Bronchial epithelial cell (primary cell): ENCODE measurements at places on chromosomes 6 and 20.

- peak; percentile 47 for DNase-seq
Measured at GRCh38 chr6:25248123-25248522, 31.1 kb upstream of the CARMIL1 start.

GRCh38 chr6:15953152-15953880, 175.6 kb upstream of the MYLIP start:
- DNase-seq = no peak

- DNase-seq = peak; percentile 29
Measured at GRCh38 chr6:137661601-137662000, 167.4 kb upstream of the OLIG3 start.

DNA sequence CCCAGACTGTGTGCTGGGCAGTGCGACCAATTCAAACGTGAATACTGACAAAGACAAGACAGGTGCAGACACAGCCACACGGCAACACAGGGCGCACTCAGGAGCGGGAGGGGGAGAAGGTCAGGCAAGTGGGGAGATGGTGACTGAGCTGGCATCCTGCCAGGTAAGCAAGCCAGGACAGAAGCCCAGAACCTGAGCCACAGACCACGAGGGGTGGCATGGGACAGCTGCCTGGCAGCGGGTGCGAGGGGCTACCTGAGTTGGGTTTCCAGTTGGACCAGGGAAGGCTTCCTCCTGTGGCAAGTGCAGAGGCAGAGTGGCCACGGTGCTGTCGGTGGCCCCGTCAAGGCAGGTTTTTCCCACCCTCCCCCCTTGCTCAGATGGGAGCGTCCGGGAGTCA, 215.2 kb upstream of the ARID1B start:
- DNase-seq = no peak

GRCh38 chr20:20261159-20261558, 106.7 kb upstream of the INSM1 start:
- DNase-seq = no peak

GRCh38 chr6:134623401-134623800, 305.5 kb upstream of the SGK1 start:
- DNase-seq = no peak

GRCh38 chr6:166515072-166515810, 71.2 kb downstream of the RAMACL start:
- peak; percentile 85 for DNase-seq

DNA sequence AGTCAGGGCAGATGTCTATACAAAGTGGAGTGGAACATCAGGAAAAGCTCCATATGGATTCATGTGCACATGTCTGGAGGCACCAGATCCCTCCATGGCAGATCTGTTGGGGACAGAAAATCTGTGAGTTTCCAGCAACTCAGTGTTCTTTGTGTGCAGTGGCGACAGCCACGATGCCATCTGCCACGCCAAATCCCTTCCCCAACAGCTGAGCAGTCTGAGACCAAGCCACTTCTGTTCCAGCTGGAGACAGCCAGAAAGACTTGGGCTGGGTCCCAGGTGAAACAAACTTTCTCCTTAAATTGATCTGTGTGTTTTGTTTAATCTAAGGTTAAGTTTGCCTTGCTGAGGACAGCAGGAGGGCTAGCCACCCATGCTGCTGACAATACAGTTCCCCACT, 22.9 kb downstream of the FKBP1A start:
- DNase-seq = no peak

- DNase-seq = peak; percentile 53
Measured at GRCh38 chr6:2441601-2442475, 196.4 kb upstream of the GMDS start.

GRCh38 chr6:157768863-157769551, 54.0 kb upstream of the SNX9 start:
- DNase-seq = no peak

- DNase-seq = no peak
Measured at GRCh38 chr6:52127957-52128356, 40.5 kb upstream of the PKHD1 start.

GRCh38 chr6:18510644-18511033, 123.5 kb downstream of the RNF144B start:
- DNase-seq = no peak

DNA sequence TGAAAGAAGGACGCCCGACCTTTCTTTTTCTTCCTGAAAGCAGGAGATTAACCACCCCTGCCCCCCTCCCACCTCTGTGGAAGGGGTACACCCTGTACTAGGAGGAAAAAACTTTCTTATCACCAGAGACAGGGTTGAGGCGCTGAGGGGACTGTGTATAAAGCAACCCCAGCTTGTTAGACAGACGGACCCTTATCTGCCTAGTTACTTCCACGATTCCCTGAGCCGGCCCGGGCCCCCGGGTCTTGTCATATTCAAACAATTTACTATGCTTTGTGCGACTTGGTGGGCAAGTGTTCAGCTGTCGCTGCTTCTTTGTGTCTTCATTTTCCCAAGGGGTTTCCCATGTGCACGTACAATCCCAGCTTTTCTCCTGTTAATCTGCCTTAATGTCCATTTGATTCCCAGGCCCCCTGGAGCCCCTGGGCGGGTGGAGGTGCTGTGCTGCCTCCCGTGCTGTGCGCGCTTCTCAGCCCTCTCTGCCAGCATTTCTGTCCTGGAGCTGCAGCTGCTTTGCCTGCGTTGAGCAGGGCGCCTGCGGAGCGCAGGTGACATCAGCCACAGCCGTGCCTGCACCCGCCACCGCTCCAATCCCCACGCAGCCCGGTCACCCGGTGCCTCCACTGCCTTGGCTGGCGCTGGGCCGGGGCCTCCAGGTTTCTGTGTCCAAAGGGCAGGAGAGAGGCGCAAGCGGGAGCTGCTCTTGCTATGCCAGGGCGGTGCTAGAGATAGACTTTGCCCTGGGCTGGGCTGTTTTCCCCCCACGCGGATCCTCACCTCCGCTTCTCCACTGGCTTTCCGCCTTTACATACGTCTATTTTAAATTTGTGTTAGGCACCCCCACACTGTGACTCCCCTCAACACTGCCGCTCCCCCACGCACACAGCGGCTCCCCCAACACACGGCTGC, 96.2 kb downstream of the TTLL2 start:
- no peak for DNase-seq

- peak; percentile 59 for DNase-seq
Measured at GRCh38 chr6:125974214-125974866, 12.0 kb upstream of the TRMT11 start.

- DNase-seq = no peak
Measured at GRCh38 chr6:22972771-22973170, 403.4 kb downstream of the HDGFL1 start.

- DNase-seq = no peak
Measured at GRCh38 chr20:16914277-16914676, 166.1 kb downstream of the OTOR start.

GRCh38 chr20:40592941-40593340, 96.1 kb downstream of the MAFB start:
- DNase-seq = no peak

GRCh38 chr20:1964659-1965405, 29.0 kb downstream of the PDYN start:
- DNase-seq = no peak

DNA sequence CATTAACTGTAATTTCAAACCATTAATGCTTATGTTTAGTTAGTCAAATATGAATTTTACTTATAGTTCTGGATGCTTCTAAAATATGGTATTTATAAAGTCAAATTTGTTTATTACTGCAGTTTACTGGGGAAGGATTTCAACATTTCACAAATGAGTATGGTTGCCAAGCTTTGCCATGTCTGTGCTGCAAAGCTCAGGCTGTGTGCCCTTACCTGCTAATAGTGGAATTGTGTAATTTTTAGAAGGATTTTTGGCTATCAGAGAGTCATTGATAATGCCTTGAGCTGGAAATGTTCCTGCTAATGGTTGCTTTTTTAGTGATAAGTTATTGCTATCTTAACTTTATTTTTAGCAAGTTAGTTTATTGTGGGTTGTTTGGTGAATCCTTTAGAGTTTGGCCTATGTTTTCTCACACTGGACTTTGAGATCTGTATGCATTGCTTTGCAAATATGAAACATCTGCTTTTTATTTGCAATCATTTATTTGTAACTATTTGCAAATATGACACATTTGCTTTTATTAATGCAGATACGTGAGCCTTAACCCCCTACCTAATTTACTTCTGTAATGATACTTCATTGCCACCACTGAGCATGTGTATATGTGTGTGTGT, 105.8 kb downstream of the CD109 start:
- DNase-seq = no peak

DNA sequence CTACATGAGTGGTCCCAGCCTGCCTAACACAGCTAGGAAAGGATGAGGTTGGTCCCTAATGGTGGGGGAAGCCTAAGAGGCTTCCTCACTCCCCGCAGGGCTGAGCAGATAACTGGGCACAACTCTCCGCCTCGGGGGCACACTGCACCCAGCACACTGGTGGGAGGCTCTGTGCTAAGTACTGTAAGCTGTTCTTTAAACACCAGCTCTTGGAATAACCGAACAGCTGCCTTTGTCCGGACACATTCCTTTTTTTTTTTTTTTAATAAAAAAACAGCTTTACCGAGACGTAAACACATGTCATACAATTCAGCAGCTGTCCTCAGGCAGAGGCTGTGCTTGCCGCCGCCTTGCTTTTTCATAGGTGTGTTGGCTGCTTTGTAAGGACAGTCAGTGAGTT, 6.9 kb downstream of the PSMG4 start:
- DNase-seq = no peak

- DNase-seq = peak; percentile 82
Measured at GRCh38 chr6:72894091-72894490, 272.2 kb downstream of the KCNQ5 start.

DNA sequence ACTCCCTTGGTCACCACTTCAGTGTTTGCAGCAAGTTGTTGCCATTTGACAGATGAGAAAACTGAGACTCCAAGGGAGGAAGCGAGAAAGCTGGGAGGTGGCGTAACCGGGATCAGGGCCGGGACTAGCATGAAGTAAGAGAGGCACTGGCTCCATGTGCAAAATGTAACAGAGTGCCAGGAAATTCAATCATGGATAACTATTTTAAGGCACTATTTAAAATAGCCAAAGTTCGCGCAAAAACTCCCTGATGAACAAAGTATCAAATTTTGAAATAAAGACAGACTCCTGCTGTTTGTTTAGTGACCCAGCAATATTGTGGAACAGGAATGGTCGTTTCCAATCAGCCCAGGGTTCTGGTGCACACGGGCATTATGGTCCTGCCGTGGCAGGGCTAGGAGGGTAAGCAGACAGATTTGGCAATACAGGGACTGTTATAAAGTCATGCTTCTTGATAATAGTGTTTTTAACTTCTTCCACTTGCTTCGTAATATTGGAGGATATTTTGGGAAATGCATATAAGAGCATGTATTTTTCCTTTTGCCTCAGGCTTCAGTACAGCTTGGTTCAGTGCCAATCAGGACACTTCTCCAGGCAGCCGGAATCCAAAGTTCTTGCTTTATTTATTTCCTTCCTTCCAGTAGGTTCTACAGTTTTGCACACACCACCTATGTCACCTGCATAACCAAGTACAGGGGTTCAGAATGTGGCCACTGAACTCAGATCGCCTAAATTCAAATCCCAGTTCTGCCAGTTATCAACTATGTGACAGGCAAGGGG, 141.6 kb downstream of the EYA2 start:
- DNase-seq = no peak

DNA sequence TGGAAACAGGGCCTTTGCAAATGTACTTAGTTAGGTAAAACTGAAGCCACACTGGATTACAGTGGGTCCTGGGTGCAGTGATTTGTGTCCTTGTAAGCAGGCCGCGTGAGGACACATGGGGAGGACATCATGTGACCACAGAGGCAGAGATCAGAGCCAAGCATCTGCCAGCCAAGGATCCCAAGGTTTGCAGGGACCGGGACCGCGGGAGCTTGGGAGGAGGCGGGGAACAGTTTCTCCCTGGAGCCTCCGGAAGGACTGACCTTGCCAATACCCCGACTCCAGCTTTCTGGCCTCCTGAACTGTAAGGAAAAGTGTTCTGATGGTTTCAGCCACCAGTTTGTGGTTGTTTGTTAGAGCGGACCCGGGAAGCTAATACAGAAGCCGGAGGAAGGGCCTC, 500.9 kb downstream of the PREX1 start:
- DNase-seq = no peak

GRCh38 chr6:165843568-165844113, 180.6 kb upstream of the PDE10A start:
- DNase-seq = no peak

DNA sequence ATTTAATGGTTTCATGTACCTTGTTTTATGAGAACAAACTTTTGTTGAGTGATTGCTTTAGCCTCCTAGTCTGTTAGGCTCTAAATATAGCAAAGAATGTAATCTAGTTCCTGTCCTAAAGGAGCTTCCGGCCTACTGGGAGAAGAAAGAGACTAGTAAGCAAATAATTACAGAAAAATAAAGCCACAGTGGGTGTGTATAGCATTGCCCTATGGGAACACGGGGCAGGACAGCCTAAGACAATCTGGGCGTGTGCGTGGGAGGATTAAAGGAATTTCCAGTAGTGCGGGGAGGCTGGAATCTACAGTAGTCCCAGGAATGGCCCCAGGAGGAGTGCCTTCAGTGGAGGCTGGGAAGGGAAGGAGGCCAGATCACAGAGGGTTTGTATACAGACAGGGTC, 98.1 kb upstream of the AKAP12 start:
- peak; percentile 32 for DNase-seq

- DNase-seq = no peak
Measured at GRCh38 chr20:62508641-62509051, 32.9 kb upstream of the GATA5 start.

DNA sequence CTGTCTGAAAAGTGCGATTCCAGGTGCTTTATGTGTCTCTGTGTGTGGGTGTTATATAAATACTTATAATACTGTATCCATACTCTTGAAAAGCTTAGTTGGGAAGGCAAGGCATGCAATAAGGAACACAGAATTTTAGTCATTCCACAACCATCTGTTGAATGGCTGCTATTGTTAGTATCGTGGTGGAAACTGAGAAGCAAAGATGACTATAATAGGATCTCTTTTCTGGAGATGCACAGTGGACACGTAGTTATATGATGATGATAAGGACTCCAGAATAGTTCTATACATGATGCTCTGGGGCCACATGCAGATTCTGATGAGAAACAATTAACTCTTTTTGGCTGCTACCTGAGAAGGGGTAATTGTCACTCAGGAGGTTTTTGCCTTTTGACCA, 25.2 kb downstream of the ESR1 start:
- DNase-seq = no peak

- peak; percentile 8 for DNase-seq
Measured at GRCh38 chr6:38346291-38347079, 293.2 kb downstream of the BTBD9 start.
